ENCODE measurements at places on chromosomes 4 and X.

DNA sequence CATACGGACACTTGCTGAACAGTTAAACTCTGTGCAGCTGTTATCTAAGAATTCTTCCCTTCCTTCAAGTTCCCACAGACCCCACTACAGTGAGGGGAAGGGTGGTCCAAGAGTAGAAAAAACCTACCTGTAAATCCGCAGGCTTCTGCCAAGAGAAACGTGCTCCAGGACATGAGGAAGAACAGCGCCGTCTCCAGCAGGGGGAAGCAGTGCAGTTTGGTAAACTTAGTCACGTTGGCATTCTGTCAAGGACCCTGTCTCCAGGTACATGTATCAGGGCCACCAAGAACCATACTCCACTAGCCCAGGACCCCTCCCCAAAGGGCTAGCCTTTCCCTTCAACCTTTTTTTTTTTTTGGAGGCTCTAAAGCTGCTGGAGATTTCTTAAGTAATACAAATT, 79.9 kb downstream of the CHST7 start:
- no peak for DNase-seq

GRCh38 chrX:132956421-132957210, 1.8 kb downstream of the HS6ST2 start:
- no peak for DNase-seq

DNA sequence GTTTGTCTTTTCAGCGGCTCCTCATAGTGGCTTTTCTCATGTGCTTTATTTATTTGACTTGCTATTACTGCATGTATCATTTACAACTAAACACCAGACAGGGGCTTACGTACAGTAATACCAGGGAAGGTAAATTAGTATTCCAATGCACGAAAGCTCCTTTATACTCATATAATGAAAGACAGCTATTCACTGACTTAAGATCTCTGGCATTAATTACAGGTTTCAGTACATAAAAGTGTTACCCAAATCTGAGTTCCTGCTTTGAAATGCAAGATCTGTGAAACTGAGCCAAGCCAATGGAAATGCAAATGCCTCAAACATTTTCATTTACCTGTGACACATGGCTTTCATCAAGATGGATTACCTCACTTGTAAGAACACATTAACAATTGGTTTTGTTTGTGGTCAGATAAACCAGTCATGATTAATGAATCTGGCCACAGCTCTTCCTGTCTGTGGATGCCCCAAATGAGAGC, 107.2 kb downstream of the ANAPC4 start:
- DNase-seq = no peak

DNA sequence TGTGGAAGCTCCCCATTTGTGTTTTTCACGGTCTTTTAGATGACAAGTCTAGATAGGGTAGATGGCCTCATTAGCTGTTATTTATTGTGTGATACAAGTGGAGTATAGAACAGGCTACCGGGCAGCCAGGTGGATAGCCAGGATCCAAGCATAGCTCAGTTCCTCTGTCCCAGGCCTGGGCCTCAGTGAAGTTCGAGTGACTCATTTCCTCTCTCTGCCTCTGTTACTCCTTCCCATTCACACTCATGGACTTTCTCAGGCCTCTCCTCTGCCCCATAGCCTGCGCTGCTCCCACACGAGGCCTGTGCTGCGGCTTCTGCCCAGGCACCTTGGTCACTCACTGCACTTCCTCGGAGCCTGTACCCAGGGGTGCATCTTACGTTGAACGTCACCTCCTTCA, 54.5 kb downstream of the TENM3 start:
- DNase-seq = no peak

- DNase-seq = no peak
Measured at GRCh38 chrX:57286507-57287251, at the start of gene FAAH2. Gene FAAH2 (plus strand): TSS chrX:57286706. CDS start chrX:57286826, 120 bp downstream.

GRCh38 chrX:150775569-150776350, 82.6 kb downstream of the MTMR1 start:
- no peak for DNase-seq

DNA sequence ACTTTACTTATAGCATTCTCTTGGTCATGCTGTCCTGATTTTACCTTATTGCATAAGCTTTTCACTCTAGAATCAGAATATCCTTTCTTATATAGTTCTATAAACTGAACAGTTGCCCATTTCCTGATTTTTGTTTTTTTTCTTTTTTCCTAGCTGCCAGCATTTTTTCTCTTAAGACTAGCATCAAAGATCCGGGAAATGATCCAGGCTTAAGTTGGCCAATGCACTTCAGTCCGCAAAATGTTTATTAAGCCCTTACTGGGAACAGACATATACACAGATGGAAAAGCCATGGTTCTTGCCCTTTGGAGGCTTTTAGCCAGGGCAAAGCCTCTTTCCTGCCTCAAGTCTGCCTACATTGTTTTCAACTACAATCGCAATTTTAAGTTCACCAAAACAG, 10.1 kb upstream of the BMP2K start:
- no peak for DNase-seq

DNA sequence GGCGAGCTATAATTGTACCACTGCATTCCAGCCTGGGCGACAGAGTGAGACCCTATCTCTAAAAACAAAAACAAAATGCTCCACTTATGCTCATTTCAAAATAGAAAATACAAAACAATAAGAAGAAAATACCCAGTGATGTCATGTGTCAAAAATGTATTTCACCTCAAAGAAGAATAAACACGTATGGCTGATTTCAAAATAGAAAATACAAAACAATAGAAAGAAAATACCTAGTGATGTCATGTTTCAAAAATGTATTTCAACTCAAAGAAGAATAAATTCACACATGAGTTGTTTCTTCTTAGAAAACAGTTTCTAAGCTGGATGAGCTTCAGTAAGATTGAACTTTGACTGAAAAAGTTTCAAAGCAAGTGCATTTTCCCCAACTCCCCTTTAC, 20.3 kb upstream of the PDCL2 start:
- DNase-seq = no peak

- DNase-seq = no peak
Measured at GRCh38 chrX:31168551-31168950, 96.7 kb upstream of the FTHL17 start.

DNA sequence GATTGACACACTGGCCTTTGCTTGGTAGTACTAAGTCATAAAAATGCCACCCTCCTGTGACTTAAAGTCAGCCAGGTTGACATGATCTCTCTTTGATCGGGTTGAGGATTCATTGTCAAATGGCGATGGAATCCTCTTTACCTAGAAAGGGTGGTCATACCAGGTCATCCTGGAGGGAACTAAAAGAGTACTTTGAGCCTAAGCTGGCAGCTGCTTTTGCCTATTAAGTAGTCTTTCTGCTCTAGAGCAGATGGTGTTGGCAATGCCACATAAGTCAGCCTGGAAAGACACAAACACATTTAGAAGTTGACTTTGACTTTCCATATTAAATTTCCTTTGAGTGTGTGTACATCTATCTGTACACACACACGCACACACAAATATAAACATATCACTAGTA, 39.2 kb upstream of the C4orf54 start:
- DNase-seq = no peak

GRCh38 chrX:23195761-23196160, 138.9 kb upstream of the PTCHD1 start:
- DNase-seq = no peak

DNA sequence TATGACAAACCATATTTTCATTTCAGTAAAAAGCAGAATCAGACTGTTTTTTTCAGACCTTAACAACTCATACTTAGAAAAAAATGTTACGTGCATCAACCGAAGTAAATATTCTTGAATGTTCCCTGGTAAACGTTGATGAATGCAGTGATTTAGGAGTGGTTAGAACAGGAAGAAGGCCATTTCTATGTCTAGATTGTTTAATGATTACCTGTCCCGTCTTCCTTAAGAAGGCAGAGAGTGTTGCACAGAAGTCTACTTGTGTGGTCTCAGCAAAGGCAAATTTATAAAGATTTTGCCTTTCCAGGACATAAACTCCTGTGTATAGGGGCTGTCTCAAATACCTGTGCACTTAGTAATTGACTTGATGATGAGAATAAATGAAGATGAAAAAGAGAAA, 134.5 kb downstream of the MGST2 start:
- DNase-seq = no peak

- DNase-seq = no peak
Measured at GRCh38 chrX:33855251-33855650, 276.9 kb downstream of the FAM47A start.

GRCh38 chrX:46628460-46629371, 55.2 kb downstream of the CHST7 start:
- no peak for DNase-seq

DNA sequence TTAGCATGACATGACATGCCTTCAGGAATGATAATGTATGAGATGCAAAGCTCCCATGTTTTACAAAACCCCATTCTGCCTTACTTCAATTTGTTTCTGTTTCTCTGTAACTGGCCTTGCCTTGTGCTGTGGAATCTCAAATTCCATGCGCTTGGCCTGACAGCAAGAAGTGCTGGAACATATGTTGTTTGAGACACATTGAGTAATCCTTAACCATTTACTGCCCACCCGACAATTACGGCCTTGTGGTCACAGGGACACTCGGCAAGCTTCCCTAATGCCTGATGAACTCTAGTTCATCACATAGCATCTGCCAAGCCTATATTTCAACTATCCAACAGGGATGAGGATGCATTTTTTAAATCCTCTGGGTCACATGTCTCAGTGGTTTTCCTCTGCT, 226.4 kb upstream of the CASK start:
- no peak for DNase-seq

GRCh38 chrX:1932231-1932630, 317.4 kb downstream of the ASMT start:
- DNase-seq = no peak

DNA sequence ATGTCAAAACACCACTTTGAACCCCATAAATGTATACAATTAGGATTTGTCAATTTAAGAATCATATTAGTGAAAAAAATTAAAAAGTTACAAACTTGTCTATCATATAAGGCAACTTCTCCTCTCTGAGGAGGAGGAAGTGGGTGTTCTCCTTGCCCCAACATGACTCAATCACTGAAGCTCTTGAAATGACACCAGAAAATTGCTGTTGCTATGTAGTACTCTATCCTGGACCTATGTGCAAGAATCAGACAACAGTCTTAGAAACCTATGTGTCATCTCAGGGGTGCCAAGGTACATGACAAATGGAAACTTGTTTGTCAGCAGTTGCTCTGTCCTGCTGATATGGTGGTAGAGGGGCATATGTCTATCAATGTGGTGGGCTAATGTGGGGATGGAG, 47.7 kb downstream of the HMGB3 start:
- DNase-seq = no peak

DNA sequence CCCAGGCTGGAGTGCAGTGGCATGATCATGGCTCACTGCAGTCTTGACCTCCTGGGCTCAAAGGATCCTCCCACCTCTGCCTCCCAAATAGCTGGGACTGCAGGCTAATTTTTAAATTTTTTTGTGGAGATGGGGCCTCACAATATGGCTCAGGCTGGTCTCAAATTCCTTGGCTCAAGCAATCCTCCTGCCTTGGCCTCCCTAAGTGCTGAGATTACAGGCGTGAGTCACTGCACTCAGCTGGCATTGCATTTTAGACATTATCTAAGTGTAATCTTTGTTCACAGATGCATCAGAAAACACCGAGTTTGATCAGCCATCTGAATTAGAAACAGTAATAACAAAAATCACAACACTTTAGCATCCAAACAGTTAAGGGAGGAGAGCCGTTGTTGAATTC, 53.4 kb upstream of the CBR4 start:
- no peak for DNase-seq

DNA sequence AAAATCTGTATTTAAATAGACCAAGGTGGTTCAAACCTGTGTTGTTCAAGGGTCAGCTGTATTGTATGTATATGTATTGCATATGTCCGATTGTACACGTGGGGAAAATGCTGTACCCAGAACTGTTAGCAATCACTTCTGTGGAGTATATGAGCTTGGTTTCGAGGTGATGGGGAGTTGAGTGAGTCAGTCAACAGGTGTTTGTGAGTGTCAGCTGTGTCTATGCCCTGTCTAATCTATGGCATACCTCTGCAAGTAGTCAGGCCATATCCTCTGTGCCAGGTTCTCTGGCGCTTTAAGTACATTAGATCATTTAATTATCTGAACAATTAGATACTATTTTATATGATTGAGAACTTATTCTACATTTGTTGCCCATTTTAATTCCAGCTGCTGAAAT, 7.4 kb downstream of the ZRSR2 start:
- no peak for DNase-seq

GRCh38 chr4:123667496-123667895, 270.9 kb downstream of the SPRY1 start:
- DNase-seq = no peak

DNA sequence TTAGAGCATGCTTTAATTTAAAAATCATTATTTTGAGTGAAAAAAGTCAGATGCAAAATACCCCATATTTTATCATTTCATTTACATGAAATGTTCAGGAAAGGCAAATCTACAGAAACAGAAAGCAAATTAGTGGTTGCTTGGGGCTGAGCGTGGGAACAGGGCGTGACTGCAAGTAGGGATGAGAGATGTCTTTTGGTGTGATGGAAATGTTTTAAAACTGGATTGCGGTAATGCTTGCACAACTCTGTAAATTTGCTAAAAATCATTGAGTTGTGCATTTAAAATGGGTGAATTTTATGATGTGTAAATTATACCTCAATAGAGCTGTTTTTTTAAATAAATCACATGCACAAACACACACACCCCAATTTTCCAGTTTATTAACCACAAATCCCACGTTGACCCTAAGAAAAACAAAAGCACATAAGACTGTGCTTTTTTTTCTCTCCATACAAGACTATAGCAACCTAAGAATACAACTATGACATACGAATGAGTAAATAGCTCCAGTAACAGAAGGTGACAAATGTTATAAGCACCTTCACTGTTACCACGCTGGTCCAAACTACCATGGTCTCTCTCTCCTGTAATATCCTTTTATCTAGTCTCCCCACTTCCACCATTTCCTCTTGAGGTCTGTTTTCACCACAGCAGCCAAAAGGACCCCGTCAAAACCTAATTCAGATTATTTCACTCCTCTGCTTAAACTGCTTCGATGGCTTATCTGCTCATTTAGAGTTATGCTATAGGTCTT, 37.2 kb downstream of the FRMD7 start:
- no peak for DNase-seq

DNA sequence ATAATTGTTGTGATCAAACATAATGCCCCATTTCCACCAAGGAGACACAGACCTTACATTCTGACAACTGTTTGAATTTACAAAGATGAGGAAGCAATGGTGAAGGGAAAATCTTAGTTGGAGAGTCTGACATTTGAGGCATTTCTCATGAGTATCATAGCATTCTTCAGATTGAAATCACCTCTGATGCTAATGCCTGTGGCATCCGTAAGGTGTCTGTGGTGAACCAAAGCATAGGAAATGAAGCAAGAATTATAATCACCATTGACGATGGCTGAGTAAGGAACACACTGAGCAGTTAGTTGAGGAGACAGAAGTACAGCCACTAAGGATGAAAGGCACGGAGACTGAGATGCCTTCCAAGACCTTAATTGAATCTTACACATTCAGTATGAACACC, 575.7 kb downstream of the TRIML1 start:
- no peak for DNase-seq

GRCh38 chr4:177301126-177301639, 8.5 kb upstream of the NEIL3 start:
- DNase-seq = no peak

GRCh38 chrX:43961699-43962098, 11.5 kb downstream of the NDP start:
- no peak for DNase-seq
